ENCODE measurements at places on chromosomes 1 and 21.

DNA sequence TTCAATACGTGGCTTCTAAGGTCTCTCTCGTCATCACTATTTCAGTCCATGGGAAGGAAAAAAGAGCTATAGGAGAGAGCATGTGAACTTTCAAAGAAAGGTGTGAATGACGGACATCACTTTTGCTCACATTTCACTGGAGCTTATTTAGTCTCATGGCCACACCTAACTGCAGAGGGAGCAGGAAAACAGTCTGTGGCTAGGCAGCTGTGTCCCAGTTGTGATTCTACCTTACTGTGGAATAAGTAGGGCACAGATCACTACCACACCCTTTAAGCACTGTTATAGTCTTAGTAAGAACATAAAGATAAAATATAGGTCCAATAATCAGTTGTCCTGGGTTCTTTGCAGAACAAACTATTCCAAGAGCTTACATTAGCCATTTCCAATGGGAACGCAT lies 192.9 kb downstream of the NRIP1 start:
- no peak for DNase-seq

DNA sequence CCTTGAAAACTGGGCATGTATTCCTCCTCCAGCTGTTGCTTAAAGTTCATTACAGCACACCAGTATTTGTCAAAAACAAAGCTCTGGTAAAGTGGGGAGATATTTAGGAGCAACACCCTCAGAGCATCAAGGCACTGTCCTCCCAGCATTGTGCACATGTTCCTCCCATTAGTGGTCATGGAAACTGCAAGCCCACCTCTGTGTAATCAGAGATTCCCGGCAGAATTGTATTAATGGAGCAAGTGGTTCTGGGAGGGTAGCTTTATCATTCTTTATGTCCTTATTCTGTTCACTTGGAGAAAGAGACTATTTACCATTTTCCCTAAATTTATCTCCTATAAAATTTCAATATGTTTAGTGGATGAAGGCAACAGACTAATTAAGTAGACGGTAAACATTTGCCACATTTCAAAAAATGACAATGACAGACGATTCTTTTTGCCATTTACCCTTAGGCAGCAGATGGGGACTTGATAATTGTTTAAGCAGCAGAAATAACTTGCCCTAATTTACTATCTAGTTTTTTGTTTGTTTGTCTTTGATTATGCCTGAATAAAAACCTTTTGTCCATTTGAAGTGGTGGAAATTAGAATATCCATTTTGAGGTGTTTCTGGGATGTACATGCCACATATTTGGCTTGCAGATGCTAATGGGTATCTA lies 289.6 kb upstream of the ST6GALNAC5 start:
- DNase-seq: no peak

- no peak for DNase-seq
Measured at GRCh38 chr21:14452727-14453241, 69.8 kb upstream of the HSPA13 start.

- no peak for DNase-seq
Measured at GRCh38 chr1:115117298-115117697, 28.0 kb upstream of the TSPAN2 start.
